ENCODE measurements at places on chromosomes 2 and 18. TPM values are rescaled to one million over a fixed set of nuclear protein-coding genes. Genes with fewer than 3 reads are reported as not detected.
A peak's percentile ranks its signal among the peaks of the same experiment; 100 is the strongest.

- no peak for DNase-seq
Observed at GRCh38 chr2:143608063-143608423, 478.8 kb downstream of the ARHGAP15 start.

GRCh38 chr2:18490901-18491300 is 69.6 kb downstream of the RDH14 start:
- DNase-seq: no peak

DNA sequence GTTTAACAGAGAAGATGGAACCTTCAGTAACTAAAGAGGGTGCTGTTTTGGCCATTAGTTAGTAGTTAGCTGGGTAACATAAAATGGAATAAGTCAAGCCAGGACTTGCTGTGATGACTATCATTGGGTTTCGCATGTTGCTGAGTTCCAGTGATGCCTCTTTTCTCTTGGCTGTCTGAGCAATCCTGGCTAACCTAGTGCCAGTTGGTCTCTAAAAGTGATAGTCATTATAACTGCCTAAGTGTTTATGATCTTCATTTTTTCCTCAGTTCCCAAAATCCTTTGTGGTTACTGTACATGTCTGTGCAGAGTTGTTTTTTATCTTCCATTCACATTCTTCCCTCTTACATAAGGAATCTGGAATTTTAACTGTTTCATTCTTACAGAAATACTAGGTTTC is 33.4 kb downstream of the WDR43 start:
- peak; percentile 90 for DNase-seq

- DNase-seq: no peak
Observed at GRCh38 chr18:9775178-9775577, 67.1 kb downstream of the RAB31 start.

DNA sequence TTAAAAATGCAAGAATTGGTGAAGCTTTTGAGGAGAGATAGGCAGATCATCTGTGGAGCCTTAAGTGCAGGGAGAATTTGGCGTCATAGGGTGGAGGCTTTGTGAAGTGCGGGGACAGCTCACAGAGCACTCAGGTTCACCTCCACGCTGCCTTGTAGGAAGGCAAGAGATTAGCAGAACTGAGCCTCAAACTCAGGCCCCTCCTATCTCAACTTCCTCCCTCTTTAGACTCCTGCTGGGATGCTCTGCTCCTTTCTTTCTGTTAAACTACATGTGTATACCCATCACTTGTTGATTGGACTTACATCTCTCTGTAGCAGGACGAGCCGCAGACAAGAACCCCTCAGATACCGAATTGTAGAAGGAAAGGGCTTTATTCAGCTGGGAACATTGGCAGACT is 422.2 kb downstream of the SETBP1 start:
- DNase-seq: no peak

- peak; percentile 55 for DNase-seq
Observed at GRCh38 chr2:108616751-108617161, 82.5 kb downstream of the LIMS1 start.

PLGLB2 gene
- not detected for total RNA-seq

ITGB6 gene
- 186 TPM for total RNA-seq

CROCC2 gene
- total RNA-seq: not detected

CXCR1 gene
- total RNA-seq: under 0.01 TPM

GCKR gene
- total RNA-seq: 1.2 TPM

DNAH6 gene
- 0.50 TPM for total RNA-seq
